Amygdala (tissue), 56 donors: ENCODE measurements at places on chromosomes 7 and 10.

DNA sequence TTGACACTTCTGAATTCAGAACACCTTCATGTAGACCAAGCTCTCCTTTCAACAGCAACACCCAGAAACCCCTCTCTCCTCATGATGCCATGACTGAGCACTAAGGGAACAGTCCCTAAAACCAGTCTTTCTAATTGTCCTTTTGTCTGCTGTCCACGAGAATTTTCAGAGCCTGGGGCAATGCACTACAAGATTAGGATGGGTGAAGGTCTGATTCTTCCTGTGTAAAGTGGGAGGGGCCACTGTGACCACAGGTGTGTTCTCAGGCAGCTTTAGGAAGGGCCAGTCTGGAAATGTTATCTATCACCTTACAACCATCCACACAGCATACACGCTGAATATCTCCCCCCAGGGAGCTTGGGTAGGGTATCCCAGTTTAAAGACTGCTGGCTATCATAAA, 7.9 kb downstream of the PAXIP1 start:
- no peak for DNase-seq

GRCh38 chr7:2523461-2523936, 3.9 kb downstream of the LFNG start:
- DNase-seq = no peak

DNA sequence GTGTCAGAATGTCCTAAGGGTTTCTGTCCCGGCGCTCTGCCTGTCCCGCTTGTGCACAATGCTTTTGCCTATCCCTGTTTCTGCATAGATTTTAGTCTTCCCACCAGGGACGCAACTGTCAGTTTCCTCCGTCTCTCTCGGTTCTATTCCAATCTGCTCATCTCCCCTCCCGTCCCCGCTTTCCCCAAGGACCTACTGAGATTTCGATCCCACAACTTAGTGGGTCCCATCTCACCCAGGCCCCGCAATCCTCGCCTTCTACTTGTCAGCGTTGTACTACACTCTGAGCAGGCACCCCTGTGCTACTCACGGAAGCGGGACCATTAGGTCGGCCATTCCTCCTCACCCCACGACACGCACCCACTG, 519 bp upstream of the ZNF655 start:
- peak; percentile 72 for DNase-seq

- no peak for DNase-seq
These were observed 438 bp downstream of the LSMEM1 start for GRCh38 chr7:112481121-112481736.

- no peak for DNase-seq
These were observed 6.5 kb downstream of the BAG3 start for GRCh38 chr10:119657725-119658124.

DNA sequence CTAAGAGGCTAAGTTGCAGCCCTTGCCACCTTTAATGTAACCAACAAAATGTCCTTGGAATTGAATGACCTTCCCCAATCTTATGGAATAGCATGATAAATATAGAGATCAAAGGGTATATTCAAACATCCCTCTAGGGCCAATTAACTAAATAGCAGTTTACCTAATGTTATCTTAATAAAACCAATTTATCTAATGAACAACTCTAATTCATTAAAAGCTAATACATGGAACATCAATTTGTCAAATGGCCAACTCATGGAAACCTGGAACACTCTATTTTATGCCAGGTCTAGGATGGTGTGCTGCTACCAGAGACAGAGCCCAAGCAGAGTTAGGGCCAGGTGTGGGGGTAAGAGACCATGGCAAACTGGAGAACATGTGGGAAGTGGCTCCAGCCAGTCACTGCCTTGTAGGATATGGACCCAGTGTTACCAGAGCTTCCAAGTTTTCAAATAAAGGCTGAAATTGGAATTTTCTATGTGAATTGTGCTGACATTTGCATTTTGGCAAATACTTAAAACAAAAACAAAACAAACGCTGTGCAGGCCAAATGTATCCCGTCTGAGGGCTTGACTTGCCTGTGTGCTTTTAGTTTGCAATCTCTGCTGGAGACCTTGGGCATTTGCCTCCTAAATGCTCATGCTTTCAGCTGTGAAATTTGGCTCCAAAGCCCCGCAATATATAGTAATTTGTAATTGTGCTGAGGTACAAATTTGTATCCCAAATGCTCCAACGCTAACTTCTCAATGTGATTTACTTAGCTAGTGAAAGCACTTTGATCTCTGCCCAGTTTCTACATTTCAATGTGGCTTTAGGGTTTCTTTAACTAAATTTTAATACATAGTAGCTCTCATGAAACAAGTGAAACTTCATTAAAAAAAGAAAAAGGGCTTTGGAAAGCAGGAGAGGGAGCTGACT, 55.1 kb downstream of the CPED1 start:
- DNase-seq = no peak

DNA sequence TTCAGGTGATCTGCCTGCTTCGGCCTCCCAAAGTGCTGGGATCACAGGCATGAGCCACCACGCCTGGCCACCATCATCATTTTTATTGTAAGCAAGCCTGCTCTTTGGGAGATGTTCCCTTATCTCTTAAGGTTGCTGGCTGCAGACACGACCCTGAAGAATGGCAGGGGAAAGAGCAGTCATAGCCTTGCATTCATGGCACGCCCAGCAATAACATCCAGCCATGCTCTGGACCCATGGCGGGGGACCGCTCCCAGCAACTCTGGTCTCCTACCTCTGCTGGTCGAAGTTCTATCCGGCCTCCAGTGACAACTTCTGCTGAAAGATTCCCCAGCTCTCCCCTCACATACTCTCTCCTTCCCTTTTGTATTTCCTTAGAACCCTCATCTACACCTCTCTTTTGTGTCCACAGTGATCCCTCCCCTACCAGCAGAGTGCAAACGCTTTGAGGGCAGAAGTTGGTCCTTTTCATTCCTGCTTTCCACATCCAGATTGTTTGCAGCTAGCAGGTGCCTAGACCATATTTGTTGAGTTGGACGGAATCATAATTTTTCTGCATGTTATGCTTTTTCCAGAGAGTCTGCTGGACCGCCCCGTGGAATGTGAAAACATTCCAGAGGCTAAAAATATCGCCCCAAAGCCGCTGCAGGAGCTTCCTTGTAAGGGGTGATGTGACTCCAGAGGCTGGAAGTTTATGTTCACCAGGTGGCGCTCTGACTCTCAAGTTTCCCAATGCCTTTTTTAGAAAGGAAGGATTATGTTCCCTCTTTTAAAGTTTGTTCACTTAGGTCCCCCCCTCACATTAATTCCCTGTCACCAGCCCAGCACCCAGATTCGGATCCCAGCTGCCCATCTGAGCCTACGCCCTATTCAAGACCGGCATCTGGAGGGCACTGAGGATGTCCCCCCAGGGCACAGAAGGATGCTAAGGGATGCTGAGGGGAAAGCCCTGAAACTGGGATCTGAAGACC, 4.3 kb upstream of the MARVELD1 start:
- DNase-seq = peak; percentile 38

DNA sequence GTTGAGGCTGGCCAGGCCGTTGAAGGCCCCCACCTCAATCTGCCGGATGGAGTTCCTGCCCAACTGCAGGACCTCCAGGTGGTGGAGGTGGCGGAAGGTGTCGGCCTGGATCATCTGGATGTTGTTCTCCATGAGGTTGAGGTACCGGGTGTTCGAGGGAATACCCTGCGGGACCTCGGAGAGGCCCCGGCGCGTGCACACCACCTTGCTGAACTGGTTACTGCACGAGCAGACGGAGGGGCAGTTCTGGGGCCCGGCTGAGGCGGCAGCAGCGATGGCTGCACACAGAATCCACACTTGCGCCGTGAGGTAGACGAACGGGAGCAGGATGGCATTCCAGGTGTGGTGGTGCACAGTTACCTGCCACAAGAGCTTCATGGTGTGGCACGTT, 979 bp downstream of the LRRC4 start:
- DNase-seq = no peak

DNA sequence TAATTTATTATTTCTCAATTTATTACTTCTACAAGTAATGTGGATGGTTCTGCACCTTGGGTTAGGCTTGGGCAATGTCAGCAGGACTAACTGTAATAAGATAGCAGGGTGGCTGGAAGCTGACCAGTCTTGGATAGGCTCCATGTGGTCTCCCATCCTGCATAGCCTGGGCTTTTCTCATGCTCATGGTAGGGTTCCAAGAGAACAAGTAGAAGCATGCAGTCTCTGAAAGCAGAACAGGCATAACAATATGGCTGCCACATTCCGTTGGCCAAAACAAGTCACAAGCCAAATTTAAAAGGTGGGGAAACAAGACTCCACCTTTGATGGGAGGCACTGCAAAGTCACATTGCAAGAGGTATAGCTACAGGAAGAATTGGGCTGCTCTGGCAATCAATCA, 98.6 kb upstream of the MDFIC start:
- DNase-seq = no peak

GRCh38 chr7:101085162-101085964, at the start of gene TRIM56:
Gene TRIM56 (plus strand): TSS chr7:101085481. CDS start chr7:101087313, 1,832 bp downstream.
- peak; percentile 56 for DNase-seq

DNA sequence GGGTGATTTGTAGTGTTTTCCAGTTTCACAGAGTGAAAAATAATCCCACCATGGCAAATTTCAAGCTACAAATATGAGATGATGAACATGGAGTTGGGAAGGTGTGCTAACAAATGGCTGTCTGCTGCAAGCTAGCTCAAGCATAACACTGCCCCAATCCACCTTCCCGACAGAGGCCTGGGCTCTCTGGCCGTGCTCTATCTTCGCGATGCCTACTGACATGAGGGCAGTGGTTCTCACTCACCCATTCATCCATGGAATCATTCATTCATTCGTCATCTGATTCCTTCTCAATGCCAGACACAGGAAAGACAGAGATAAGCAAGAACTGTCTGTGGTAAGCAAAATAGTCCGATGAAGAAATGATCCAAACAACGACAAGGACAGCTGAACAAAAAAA, 65.4 kb downstream of the ZNF467 start:
- no peak for DNase-seq

GRCh38 chr7:97307521-97308108, 190.1 kb downstream of the SDHAF3 start:
- no peak for DNase-seq

DNA sequence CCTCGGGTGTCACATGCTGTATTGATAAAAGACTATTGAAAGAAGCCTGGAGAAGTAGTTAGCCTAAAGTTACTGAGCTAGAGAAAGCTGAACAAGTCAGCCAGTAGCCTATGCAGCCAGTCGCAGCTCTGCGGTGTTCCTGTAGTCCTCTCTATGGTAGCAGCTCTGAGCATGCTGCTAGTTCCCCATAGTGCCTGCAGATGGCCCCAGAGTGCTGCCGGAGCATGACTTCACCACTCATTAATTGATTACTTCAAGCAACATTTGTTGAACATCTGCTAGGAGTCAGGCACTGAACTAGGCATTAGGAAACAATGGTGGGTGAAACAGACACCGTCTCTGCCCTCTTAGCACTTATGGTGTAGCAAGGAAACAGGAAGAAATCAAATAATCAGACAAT, 422.7 kb downstream of the SORCS3 start:
- no peak for DNase-seq

- no peak for DNase-seq
These were observed 76.6 kb upstream of the TNRC18 start for GRCh38 chr7:5500056-5500776.

GRCh38 chr7:2503056-2503941, 16.3 kb upstream of the LFNG start:
- no peak for DNase-seq

DNA sequence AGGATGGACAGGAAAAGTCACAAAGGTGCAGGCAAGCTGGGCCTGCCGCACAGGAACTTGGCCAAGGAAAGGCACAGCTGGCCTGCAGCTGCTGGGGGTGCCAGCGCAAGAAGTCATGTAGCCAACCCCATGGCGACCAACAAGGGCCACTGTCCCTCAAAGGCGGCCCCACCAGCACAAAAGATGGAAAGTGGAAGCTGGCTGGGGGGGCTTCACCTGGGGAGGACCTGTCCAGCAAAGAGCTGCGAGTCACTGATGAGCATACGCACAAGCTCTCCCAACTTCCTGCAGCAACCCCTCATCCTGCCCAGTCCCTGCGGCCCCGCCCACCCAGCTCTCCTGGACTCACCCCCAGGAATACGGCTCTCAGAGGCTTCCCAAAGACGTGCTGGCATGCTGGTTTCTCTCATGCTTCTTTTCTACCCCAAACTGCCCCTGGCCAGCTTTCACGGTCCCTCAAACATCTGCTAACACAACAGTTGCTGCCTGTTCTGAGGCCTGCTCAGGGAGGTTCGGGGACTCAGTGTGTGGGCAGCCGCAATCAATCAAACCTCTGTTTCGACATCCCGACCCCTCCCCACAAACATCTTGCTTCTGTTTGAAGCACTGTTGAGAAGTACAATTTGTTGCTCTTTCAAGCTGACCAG, 67.6 kb downstream of the FAM53B start:
- DNase-seq = no peak

DNA sequence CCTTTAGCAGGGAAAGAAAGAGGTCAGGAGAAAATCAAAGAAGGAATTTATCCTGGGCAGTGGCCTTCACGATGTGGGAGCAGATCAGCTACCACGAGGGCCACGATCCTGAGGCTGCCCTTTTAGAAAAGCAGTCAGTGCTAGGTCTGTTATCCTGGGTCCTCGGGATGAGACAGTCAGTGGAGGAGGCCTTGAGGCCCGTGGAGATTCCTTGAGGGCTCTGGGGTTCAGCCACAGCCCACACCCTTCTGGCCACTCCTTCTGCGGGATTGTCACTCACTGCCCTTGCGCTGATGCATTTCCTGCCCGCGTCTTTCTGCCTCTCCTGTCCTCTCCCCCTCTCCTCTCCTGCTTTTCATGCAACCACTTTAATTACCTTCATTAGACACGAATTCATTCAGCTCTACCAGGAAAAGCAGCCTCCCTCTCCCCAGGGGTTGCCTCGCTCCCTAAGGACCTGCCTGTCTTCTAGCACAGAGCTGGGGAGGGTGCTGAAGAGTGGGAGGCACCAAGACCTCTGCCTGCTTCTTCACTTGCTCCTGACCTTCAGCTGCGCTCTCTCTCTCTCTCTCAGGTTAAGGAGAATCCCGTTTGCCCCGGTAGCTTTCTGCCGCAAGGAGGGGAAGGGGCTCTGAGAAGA, 42.6 kb upstream of the LRRC4 start:
- DNase-seq = no peak

GRCh38 chr10:129524936-129525335, 57.9 kb downstream of the MGMT start:
- DNase-seq = no peak

GRCh38 chr10:112588225-112588990, 141.4 kb downstream of the VTI1A start:
- DNase-seq = no peak

GRCh38 chr7:1251796-1252539, 19.3 kb downstream of the UNCX start:
- no peak for DNase-seq

DNA sequence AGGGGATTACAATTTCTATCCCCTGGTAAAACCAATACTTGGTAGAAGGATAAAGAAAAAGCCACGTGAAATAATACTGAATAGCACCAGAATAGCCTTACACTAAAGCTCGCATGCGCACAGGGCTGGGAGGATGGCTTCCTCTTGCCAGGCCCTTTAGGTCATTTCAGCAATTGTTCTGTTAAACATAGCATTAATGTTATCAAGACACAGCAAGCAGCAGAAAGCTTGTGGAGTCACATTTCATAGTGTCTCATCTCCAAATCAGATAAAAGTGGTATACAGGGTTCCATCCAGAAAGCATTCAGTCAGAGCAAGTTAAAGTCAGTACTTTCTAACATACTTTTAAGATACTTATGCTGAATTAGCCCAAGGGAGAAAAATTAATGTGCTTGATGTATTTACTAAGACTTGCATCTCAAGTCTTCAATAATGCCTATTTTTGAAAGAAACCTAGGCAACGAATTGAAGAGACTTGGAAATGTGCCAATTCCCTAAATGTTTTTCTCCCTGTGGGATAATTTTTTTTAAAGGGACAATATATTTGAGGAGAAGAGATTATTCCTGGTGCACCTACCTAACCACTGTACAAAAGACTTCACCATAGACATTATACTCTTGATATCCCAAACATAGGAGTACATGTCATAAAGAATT, 14.3 kb upstream of the NPM3 start:
- no peak for DNase-seq
